ENCODE measurements at places on chromosomes 5 and 9. TPM values are rescaled to one million over a fixed set of nuclear protein-coding genes. Genes with fewer than 3 reads are reported as not detected.

The CCL19 gene
- polyA plus RNA-seq = 7.7 TPM

The GGTA1 gene
- polyA plus RNA-seq = 3.7 TPM

The VCAN gene
- polyA plus RNA-seq = 5.0 TPM

The MELK gene
- polyA plus RNA-seq = 0.34 TPM

The CAVIN4 gene
- polyA plus RNA-seq = 0.45 TPM

The TNC gene
- polyA plus RNA-seq = 0.45 TPM

The S1PR3 gene
- 16.3 TPM for polyA plus RNA-seq
